Choroid plexus epithelial cell (primary cell): ENCODE measurements at places on chromosomes 13 and 19.
A peak's percentile ranks its signal among the peaks of the same experiment; 100 is the strongest.

- no peak for DNase-seq
Measured at GRCh38 chr13:91721413-91721812, 323.0 kb downstream of the GPC5 start.

- DNase-seq: no peak
Measured at GRCh38 chr19:50928831-50929230, 17.6 kb upstream of the KLK4 start.

GRCh38 chr13:92415781-92416180 lies 810.8 kb upstream of the GPC6 start:
- DNase-seq: no peak

DNA sequence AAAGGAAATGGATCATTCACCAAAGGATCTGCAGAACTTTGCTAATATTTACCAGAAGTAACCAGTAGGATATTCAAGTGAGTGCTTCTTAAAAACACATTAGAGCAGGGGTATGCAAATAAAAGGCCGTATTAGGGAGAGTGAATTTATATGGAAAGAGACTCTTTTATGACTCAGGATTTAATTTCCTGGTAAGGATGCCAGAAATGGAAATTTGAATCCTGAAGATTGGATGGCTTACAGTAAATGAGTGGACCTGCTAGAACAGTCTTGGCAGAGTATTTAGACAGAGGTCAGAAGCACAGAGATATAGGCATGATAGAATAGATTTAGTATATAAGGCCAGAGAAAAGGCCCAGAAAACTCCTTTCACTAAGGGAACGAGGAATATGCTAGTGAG lies 201.6 kb downstream of the SLITRK5 start:
- DNase-seq: no peak

DNA sequence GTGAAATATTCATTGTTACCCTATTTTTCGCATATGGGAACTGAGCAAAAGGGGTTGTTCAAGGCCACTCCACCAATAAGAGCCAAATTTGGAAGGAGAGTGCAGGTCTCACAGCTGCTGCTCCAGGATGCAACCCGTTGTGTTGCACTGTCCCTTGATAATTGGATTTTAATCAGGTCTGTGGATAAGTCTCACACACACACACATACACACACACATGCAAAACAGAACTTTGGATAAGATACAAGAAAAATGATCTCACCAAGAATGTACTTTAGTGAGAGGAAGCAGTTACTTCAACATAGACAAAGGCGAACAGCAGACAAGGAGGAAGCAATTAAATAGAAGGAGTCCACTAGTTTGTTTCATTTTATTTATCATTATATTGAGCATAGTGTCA lies 127.3 kb upstream of the EDNRB start:
- DNase-seq: no peak

DNA sequence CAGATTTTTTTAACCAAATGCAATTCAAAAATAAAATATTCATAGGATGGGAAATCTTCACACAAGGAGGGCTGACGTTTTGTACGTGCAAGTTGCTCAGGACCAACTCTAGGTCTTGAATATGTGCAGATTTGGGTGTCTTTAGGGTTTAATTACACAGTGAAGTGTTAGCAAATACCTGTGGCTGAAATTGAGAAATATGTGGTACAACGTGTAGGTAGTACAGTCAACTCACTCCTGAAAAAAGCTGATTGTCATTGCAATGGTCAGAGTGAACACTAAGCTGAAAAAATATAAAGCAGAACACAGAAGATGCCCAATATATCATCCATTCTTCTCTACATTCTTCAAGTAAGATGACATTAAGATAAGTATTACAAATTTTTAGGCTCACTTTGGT lies 314.3 kb downstream of the SLITRK1 start:
- no peak for DNase-seq

DNA sequence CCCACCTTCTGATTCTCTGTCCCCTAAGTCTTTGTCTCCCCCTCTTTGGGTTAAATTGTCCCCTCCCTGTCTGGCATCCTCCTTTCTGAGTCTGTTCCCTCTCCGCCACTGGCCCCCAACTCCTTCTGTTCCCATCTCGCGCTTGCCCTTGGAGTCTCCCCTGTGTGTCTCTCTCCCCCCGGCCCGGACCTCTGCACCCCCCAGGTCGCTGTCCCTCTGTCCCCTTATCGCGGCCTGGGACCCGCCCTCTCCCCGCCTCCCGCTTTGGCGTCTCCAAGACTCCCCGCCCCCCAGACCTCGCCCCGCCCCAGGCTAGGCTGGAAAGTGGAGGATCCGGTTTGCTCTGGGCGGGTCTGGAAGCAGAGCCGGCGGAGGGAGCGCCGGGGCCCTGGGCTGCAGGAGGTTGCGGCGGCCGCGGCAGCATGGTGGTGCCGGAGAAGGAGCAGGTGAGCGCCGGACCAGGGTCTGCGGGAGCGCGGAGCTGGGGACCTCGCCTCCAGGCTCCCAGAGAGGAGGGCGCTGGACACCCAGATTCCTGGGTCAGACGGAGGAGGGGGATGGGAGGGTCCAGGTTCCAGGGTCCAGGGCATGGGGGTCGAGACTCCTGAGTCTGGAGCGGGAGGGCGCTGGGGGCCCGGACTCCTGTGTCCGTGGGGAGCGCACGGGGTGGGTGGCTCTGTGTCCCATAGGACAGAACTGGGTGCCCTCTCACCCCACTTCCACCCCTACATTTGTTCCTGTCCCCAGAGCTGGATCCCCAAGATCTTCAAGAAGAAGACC lies at the start of gene TRPM4:
TRPM4 (plus strand) TSS at position 348 of the 780 bp plus-strand sequence; CDS start at position 423, 75 bp downstream.
- DNase-seq: peak; percentile 79

- DNase-seq: no peak
Measured at GRCh38 chr13:30787738-30788525, 52.6 kb downstream of the ALOX5AP start.

DNA sequence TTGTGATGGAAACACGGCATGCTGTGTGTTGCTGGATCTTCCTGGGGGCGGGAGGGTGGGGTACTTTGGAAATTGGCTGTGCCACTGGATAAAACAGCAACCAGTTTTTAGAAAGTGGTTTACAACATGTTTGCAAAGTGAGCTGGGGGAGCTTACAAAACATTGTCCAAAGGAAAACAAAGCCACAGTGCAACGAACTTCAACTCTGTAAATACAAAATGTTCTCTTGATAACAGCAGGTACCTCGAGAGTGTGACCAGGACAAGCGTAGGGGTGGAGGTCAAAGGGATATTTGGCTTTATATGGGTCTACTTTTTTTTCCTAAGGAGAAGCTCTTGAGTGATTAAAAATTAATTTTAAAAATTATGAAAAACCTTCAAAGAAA lies 2.5 kb downstream of the IGSF23 start:
- DNase-seq: no peak

DNA sequence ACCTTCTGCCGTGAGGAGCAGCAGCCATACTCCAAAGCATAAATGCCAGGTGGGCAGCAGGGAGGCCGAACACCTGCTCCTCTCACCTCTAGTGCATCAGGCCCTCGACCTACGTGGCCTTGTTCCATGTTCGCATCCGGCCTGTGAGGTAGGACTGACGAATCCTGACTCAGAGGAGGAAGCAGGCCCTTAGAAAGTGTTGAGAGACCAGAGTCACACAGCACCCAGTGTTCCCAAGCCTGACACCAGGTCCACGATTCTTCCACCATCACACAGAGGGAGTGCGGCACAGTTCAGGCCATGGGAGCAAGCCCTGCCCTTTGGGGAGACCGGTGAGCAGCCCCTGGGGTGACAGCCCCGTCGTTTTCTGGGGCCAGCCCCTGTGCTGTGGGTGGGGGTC lies 14.7 kb downstream of the ATP12A start:
- DNase-seq: no peak

DNA sequence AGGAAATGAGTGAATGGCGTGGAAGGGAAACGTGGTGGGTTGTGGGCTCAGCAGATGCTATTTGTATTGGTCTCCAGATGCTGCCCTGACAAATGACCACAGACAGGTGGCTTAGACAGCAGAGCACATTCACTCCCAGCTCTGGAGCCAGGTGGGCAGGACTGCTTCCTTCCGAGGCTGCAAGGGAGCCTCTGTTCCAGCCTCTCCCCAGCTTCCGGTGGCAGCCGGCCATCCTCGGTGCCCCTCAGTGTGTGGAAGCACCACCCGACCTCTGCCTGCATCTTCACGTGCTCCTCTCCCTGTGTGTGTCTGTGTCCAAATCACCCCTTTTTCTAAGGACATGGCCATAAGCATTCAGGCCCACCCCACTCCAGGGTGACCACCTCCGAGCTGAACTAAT lies 105.1 kb downstream of the SOX1 start:
- DNase-seq: no peak

DNA sequence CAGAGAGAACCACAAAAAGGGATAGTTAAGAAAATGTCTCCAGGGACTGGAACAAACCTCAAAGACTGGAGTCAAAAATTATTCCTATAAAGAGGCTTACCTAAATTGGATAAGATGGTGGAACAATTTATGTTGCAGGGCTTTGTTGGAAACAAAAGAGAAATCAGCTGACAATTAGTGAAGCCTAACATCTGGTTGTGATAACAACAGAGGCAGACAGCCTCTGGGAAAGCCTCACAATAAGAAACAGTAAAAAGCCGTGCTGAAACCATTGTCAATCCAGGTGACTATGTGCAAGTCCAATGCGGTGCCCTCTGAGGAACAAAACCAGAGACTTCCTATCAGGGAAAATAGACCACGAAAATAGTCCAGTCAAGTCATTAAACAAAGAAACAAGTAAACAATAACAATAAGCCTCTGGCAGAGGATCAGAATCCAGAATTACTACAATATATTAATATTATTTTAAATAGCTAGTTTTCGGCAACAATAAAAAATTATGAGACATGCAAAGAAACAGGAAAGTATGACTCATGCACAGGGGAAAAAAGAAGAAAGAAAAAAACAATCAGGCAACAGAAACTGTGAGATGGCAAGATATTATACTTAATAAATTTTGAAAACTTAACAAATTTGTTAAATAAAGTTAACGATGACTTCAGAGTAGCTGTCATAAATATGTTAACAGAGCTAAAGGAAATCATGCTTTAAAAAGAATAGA lies 99.7 kb upstream of the RXFP2 start:
- DNase-seq: peak; percentile 38
